Hepatic stellate cell (primary cell): ENCODE measurements at places on chromosomes 2 and 18.

GRCh38 chr2:136985044-136985443 lies 219.7 kb downstream of the THSD7B start:
- no peak for DNase-seq

- DNase-seq, result no peak
Measured at GRCh38 chr2:47033102-47033880, 117.7 kb upstream of the MCFD2 start.

- DNase-seq, result no peak
Measured at GRCh38 chr2:27991146-27991545, 100.6 kb downstream of the BABAM2 start.

DNA sequence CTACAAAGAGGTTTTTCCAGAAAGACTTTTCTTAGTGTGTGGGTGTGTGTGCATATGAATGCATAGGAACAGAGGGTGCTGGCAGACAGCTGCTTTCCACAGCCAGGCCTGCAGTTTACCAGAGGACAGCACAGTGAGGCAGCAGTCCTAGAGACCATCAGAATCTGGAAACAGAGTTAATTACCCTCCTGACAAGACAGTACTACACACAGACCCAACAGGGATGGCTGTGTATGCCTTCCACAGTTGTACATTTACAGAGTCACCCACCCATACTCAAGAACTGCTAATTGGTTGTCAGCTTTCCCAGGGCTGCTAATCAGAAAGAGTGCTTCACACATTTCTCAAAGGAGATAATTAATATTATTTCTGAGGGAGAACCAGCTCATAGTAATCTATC lies 104.7 kb downstream of the FEZ2 start:
- no peak for DNase-seq

- peak; percentile 75 for DNase-seq
Measured at GRCh38 chr2:26846334-26847306, 1.3 kb upstream of the DPYSL5 start.

DNA sequence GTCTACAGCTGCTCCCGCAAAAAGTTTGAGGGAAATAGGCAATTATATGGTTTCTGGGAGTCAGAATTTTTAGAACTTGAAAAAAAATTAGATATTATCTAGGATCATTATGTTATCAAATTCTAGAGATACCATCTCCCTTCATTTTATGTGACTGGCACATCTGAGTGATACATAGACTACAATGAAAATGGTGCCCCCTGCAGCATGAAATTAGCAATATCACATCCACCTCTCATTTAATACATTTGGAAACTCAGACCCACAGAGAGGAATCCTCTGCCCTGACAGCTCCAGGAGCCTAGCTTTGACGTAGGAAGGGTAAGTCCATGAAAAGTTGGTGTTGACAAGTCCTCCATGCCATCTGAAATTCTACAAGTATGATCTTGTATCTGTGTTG lies 381.6 kb downstream of the SUCLG1 start:
- no peak for DNase-seq

DNA sequence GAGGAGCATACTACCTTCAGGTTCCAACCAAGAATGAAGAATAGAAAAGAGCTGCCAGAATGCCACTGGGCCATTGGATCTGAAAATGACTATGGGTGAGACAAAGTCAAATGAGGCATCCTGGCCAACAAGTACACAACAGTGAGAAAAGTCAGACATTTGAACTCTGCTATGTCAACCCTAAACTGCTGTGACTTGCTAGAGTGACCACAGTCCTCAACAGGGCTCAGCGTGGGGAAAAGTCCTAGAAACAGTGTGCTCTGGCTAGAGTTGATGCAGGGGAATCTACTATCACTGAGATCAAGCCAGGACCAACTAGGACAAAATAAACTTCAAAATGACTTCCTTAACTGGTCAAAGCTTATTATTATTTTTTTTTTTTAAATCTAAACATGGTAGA lies 98.2 kb upstream of the FZD5 start:
- no peak for DNase-seq

DNA sequence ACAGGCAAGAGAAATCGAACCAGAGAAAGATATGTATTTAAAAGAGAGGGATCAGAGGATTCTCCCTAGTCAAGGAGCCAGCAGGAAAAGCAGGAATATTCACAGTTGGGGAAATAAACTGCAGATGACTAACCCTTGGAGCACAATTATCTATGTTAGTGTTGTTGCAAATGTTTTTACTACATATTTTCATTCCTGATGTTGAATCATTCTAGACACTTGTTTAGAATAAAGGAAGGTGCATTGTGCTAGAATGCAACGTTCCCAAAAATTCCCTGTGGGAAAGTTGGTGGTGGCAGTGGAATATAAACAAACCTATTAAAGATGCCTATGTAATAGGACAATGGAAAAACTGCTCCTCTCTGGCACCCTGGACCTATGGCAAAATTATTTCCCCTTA lies 63.3 kb downstream of the DTNA start:
- no peak for DNase-seq

GRCh38 chr2:206805887-206806607 lies 40.6 kb downstream of the FASTKD2 start:
- DNase-seq, result no peak

DNA sequence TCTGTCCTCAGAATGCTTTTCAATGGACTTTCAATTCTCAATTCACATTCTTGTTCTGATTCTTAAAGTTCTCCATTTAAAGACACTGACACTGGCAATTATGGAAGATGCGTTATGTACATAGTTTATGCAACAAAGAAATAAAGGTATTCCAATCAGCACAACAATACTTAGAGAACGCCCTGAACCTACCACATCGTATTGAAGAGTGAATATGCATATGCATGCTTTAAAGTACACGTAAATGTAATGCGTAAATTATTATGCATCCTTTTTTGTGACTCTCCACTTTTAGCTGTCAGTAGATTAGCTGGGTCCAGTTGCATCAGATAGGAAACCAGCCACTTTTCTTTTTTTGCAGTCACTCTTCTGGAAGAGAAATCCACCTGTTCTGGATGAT lies 83.5 kb downstream of the RBM43 start:
- no peak for DNase-seq
